ENCODE measurements at places on chromosomes 7 and 10. TPM values are rescaled to one million over a fixed set of nuclear protein-coding genes. Genes with fewer than 3 reads are reported as not detected.

- peak; percentile 97 for DNase-seq
These were observed 87.2 kb upstream of the KIF5B start for GRCh38 chr10:32143302-32143847.

Gene SRRM3
- polyA plus RNA-seq, result 0.52 TPM

GRCh38 chr10:92638037-92638436, 45.1 kb downstream of the KIF11 start:
- DNase-seq, result no peak

Gene SMURF1
- polyA plus RNA-seq, result 22.2 TPM

DNA sequence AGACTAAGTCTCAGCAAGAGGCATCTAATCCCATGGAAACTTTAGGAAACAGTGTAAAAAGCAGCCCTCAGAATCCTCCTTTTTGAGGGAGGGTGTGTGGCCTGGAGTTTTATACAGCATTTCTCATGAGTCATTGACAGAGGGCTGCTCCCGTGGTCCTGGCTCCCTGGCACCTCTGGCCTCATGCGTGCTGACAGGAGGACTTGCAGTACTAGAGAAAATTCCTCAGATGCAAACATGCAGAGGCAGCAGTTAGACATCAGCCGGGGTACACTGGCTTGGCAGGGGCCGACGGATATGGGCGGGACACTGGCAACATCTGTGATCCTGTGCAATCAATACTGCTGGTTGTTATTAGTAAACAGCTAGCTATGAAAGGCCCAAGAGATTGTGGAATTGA, 925.1 kb upstream of the CELF2 start:
- DNase-seq, result no peak

DNA sequence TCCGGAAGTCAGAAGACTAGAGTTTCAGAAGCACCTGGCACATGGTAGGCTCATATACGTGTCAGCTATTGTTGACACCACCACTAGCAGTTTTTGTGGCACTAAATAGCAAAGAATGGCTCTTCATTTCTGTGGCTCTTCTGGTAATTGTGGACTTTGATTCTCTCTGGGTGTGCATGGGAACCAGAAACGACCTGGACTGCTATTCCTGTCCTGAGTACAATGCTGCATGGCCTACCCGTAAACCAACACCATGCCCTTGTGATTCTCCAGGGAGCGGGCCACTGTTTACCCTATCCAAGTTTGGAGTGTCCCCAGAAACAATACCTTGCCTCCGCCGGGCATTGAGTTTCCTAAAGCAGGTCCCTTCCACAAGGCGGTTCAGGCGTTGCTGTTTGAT, 162.9 kb upstream of the AOAH start:
- DNase-seq, result no peak

DNA sequence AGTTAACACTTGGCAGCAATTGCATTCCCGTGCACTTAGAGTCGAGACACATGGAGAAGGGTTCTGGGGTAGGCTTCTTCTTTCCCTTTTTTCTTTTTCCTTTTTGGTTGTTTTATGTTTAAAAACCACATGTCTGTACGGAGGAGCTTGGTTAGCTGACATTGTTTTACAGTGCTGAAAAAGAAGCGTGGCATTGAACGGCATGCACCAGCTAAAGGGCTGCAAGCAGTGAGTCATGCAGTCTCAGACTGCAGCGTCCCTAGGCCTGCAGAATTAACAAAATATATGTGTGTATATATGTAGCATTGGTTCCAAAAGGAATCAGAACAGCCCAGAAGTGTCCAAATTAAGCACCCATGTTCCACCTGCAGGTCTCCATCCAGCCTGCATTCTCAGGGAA, 211.0 kb downstream of the TCF7L2 start:
- DNase-seq, result no peak

Gene SFR1
- 6.1 TPM for polyA plus RNA-seq

Gene AQP1
- 0.17 TPM for polyA plus RNA-seq

DNA sequence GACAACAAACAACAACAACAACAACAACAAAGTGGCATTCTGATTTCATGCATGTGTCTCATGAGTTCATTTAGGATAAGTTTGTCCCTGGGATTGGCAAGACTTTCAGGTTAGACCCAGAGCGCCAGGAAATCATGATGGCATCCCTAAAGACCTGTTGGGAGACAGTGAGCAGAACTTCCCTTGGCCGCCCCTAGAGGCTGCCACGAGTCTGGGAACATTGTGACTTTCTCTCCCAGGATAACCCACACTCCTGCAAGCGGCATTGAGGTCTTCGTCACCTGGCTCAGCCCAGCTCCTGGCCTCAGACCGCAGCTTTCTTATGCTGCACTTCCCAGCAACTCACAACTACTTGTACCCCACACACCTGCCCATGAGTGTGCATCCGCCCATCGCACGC, 80.5 kb upstream of the RNF32 start:
- no peak for DNase-seq

- DNase-seq, result no peak
These were observed 62.8 kb downstream of the PPP1R3A start for GRCh38 chr7:113856010-113856409.

DNA sequence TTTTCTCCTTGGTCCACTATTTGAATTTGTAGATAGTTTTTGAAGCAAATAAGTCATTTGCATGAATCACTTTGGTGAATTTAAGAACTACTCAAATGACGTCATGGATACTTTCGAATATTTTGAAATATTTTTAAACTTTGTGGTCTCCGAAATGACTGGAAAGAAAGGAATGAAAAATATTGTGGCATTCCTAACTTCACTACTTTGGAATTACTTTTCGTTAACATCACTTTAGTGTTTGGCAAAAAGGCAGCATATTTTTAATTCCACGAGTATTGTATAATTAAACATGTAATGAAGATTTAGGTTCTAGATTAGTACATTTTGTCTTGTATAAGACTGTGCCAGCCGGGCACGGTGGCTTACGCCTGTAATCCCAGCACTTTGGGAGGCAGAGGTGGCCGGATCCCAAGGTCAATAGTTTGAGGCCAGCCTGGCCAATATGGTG, 35.3 kb upstream of the ZRANB1 start:
- DNase-seq, result no peak

Gene HOXA10
- 1.6 TPM for polyA plus RNA-seq

GRCh38 chr7:48109848-48110663, 21.0 kb downstream of the UPP1 start:
- DNase-seq, result no peak

- no peak for DNase-seq
These were observed 80.8 kb downstream of the RBM20 start for GRCh38 chr10:110724937-110725336.

GRCh38 chr10:85446827-85447226, 919.8 kb downstream of the GRID1 start:
- no peak for DNase-seq

DNA sequence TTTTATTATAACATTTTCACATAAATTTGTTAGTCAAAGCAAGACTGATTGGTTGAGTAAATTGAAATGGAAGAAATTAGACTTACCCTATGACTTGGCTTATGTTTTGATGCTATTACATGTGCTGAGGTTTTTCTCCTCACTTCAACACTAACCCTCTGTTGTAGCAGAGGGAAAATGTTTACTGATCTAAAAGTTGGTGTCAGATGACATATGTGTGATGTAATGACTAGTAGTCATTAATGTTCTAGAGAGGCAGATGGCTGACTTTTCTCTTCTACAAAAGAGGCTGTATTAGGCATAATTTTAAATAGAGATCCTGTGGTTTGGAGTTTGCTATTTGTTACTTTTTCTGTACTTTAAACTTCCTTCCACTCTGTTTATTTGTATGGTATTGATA, 266.0 kb downstream of the BBS9 start:
- no peak for DNase-seq

- no peak for DNase-seq
These were observed 37.6 kb downstream of the PPIF start for GRCh38 chr10:79384773-79385391.

DNA sequence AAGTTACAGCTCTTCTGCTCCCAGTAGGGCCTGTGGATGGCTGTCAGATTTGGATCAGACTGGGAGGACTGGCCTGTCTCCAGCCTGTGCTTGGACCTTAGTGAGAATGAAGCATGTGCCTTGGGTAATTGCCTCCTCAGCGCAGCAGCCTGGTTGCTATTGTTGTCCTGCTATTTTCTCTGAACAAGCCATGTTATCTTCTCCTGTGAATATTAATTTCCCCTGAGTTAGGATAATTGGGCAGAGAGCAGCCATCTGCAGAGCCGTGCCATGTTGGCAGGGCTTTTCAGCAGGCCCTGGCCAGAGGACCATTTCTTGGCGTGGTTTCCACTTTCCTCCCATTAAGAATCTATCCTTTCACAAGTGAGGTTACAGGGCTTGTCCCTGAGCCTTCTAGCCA, 497.3 kb downstream of the SORCS3 start:
- DNase-seq, result no peak

Gene ACTL6B
- not detected for polyA plus RNA-seq

Gene CCL24
- not detected for polyA plus RNA-seq

- no peak for DNase-seq
These were observed 60.6 kb upstream of the UBE3C start for GRCh38 chr7:157077986-157078644.

DNA sequence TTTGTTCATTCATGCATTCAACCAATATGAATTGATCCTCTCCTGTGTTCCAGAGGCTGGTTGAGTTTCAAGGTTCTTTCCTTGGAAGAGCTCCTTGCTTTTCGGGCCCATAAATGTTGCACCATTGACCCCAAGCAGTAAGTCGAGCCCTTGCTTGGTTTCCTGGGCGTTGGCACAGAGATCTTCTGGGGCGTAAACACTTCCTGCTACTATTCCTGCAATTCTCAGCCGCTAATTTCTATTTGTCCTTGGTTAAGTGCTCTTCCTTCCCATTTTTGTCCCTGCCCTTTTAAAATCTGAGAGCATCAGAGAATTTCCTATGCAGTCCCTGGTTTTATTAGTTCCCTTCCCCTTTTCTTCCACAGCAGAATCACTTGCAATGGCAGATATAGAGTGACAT, 44.1 kb upstream of the ADRB1 start:
- no peak for DNase-seq

Gene PIP4K2A
- 15.5 TPM for polyA plus RNA-seq

Gene DPP6
- polyA plus RNA-seq, result not detected

Gene DOCK1
- polyA plus RNA-seq, result 10.1 TPM

- no peak for DNase-seq
These were observed 25.2 kb upstream of the GNAT3 start for GRCh38 chr7:80537091-80537490.

GRCh38 chr7:28292834-28293526, 112.4 kb upstream of the JAZF1 start:
- DNase-seq, result no peak

- DNase-seq, result no peak
These were observed 4.0 kb downstream of the PDGFA start for GRCh38 chr7:515628-516027.
